ENCODE measurements at places on chromosomes 1 and 21. TPM values are rescaled to one million over a fixed set of nuclear protein-coding genes. Genes with fewer than 3 reads are reported as not detected.

DNA sequence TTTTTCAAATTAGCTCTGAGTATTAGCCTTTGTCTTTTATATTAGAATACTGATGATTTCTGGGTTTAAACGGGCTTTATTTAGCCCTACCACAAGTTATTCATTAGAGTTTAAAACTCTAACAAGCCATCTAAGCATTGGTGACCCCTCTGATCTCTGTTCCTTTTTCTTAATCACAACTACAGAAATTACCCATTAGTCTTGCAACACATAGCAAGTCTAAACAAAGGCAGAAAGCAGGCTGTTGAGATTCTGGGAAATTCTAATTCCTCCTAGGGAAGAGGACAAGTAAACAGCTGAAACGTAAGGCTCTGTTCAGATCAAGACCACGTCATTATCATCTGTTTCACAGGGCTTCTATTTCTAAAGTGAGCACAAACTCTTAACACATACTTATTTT, 491.2 kb upstream of the ZRANB2 start:
- DNase-seq: no peak

- no peak for DNase-seq
Observed at GRCh38 chr1:158930504-158930903, 848 bp upstream of the PYHIN1 start.

DNA sequence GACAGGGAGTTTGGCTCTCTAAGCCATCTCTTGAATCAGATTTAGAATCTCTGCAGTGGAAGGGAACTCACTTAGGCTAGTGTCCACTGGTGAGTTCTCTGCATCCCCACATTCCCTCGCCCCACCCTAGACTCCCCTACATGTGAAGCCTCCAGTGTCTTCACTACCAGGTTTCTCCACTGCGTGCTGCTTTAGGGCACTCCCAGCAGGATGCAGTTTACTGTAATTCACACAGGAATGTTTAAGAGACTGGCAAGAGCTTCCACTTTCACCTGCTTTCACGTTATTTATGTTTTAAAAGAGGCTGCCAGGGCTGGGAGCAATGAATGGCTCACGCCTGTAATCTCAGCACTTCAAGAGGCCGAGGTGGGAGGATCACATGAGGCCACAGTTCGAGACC, 60.2 kb downstream of the KAZN start:
- DNase-seq: no peak

DNA sequence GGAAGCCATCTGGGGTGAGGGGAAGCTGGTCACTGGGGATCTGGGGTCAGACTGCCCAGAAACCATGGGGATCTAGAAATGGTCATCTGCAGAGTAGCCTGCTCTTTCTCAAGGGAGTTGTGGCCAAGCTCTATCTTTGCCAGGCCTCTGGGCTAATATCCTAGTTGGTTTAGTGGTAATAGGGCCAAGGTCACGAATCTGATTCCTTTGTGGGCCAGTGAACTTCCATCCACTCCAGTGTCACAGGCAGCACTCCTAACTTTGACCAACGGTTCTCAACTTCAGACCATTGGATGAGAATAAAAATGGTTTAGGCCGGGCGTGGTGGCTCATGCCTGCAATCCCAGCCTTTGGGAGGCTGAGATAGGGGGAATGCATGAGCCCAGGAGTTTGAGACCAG, 28.1 kb upstream of the PPP2R5A start:
- DNase-seq: no peak

DNA sequence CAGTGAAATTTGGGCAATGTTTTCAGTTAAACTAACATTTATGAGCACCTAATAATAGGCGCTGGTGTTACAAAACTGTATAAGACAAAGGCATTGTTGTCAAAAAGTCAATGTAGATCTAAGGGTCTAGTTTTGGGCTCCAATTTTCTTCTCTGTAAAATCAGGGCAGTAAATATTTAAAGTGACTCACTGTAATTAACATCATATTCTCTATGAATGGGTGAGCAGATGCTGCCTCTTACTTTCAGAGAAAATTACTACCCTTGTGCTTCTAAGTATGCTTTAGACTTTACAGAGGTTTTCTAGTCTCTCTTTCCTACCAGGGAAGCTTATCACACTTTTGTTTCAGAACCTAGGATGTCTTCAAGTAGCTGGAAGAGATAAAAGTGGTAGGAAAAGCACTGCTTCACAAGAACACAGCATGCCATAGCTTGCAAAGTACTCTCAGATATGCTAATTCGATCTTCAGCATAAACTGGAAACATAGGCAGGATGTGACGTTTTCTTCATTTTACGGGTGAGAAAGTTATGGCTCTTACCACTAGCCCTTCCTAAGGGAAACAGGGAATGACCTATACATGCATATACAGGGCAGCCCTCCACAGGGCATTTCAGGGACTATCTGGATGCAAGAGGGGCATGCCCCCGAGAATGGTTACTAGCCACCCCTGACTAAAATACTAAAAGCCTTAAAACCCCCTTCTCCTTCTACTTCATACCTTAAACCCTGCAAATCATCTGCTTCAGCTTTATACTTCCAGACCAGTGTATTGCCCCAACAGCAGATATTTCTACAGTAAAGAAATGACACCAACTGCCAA, 2.6 kb downstream of the C1orf116 start:
- DNase-seq: no peak

The LAD1 gene
- 0.76 TPM for total RNA-seq

The PPIAL4G gene
- total RNA-seq: not detected

- DNase-seq: peak; percentile 90
Observed at GRCh38 chr1:203362720-203363025, 11.8 kb upstream of the FMOD start.

The AADACL4 gene
- total RNA-seq: not detected

DNA sequence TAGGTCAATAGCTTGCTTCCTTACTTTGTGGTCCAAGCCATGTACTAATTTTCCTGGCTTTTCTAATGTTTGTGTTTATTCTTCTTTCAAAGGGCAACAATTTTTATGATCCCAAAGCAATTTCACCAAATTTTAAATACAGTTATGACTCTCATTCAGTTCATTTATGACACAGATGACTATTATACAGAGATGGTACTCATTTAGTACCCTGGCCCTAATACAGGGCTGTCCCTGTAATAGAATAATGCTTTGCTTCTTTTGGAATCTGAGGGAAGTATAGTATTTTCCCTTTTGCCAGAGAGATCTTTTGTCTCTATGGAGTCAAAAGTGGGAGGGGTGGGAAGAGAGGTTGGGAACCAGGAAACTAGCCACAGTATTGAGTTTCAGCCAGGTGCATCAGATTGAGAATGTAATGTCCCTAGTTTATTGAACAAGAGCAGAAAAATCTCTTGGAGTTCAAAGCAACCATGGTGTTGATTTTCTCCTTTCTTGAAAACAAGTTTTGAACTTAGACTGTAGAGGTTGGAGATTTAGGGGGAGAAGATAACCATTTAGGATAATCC, 20.4 kb downstream of the DENND2D start:
- DNase-seq: no peak

GRCh38 chr1:2255047-2255419, 26.9 kb downstream of the SKI start:
- DNase-seq: no peak

GRCh38 chr1:206722751-206723461, 38.2 kb downstream of the MAPKAPK2 start:
- DNase-seq: no peak

GRCh38 chr1:87464022-87464490, 135.4 kb downstream of the LMO4 start:
- DNase-seq: no peak

The DNM3 gene
- 0.51 TPM for total RNA-seq

DNA sequence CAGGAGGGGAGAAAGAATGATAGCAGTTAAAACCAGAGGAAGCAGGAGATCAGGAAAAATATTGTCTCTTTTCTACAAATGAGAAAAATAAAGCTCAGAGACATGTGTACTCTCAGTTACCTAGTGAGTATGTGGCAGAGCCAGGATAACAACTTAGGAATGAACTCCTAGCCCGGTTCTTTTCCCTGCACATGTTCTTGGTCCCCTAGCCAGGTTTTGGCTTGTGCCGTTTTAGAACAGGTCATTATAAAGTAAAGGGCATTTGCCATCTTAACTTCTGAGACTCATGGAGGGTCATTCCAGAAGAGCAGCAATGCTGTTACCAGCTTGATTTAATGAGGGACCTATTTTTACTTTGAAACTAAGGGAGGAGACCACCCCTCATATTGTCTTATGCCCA, 48.1 kb upstream of the DAB1 start:
- DNase-seq: peak; percentile 19

- no peak for DNase-seq
Observed at GRCh38 chr1:234342774-234343173, 30.5 kb upstream of the COA6 start.

DNA sequence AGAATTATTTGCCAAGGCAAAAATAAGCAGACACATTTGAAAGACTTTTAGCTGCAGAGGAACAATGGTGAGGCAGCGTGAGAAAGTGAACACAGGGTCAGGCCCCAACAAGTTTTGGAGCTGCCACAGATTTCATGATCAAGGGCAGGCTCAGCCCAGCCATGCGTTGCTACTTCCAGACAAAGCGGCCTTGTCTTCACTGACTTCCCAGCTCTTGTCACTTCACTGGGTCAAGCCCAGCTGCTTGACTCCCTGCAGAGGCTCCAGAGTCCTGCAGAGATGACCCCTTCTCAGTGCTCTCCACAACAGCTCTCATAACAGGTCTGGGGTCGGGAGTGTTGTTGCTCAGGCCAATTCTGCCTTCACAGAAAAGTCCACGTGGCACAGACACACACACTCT, 35.8 kb downstream of the HHAT start:
- DNase-seq: no peak

The C1orf115 gene
- total RNA-seq: not detected

GRCh38 chr1:178628637-178629251, 96.3 kb upstream of the RALGPS2 start:
- DNase-seq: no peak

DNA sequence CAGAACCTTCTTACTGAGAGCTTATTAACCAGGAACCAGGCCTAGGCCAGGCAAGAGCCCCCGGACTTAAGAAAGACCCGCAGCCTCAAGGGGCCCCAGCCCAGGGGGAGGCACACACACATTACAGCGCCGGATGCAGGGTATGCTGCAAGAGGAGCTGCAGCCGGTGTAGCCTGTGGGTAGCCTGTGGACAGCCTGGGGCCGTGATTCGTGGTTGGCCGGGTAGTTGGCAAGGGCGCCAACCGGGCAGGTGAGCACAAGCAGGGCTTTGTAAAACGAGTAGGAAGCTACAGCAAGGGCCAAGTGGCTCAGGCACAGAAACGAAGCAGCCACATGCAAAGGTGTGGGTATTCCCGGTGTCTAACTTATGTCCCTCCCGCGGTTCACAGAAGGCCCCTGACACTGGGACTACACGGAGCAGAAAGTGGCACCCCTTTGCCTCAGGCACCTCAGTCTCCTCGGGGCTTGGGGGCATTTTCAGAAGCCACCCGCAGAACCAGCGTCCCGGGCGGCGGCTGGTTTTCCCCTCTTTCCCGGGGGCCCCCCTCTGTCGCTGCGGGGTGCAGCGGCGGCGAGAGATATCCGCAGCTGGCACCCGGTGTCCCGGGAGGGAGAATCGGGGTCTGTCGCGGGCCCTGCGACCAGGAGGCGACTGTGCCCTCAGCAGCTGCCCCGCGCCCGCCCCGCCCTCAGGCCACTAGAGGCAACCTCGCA, 40.8 kb downstream of the KIAA1614 start:
- DNase-seq: no peak

GRCh38 chr1:9724706-9725476, 73.4 kb downstream of the PIK3CD start:
- DNase-seq: peak; percentile 87

- no peak for DNase-seq
Observed at GRCh38 chr1:227793948-227794816, 21.3 kb upstream of the PRSS38 start.

GRCh38 chr1:7504438-7504720, 266.7 kb upstream of the VAMP3 start:
- no peak for DNase-seq
